ENCODE measurements at places on chromosomes 11 and 22.

DNA sequence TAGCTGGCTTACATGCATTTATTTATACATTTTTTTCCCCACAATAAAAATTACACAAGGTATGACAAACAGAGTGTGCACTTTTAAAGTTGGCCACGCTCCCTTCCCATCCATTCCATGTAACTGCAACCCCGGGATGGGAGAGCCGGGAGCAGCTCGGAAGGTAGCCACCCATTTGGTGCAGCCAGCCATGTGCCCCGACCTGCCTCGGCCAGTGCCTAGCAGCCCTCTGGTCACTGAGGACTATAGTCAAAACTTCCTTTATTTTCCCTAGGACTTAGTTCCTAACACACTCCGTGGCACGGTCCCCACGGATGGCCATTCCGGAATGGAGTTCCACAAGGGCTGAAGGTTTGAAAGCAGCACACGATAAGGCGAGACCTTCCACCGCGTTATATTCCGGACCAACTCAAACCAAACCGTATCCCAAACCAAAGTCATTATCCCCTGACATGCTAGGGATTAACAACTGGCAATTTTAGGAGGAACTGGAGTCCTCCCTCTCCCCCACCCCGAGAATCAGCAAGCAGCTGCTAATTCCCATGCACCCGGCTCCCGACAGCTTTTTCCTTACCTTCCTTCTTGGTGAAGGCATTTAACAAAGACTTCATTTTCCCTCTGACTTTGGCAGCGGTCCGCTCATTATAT lies 426.4 kb downstream of the SHANK2 start:
- no peak for DNase-seq

GRCh38 chr11:133830931-133831907 lies 14.1 kb downstream of the SPATA19 start:
- DNase-seq, result no peak

DNA sequence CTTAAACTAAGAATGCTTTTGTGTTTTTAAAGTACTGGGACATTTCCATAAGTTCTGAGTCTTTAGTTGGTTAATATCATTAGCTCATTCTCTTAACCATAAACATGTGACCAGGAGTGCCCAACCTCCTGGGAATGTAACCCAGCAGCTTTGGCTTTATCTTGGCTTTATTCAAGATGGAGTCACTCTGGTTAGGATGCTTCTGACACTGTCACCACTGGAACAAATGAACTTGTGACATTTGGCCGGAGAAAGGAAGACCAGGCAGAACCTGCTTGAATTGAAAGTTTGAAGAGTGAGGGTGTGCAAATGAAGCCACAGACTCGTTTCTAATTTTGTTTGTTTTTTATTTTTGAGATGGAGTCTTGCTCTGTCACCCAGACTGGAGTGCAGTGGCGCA lies 54.6 kb downstream of the OSBP2 start:
- no peak for DNase-seq

DNA sequence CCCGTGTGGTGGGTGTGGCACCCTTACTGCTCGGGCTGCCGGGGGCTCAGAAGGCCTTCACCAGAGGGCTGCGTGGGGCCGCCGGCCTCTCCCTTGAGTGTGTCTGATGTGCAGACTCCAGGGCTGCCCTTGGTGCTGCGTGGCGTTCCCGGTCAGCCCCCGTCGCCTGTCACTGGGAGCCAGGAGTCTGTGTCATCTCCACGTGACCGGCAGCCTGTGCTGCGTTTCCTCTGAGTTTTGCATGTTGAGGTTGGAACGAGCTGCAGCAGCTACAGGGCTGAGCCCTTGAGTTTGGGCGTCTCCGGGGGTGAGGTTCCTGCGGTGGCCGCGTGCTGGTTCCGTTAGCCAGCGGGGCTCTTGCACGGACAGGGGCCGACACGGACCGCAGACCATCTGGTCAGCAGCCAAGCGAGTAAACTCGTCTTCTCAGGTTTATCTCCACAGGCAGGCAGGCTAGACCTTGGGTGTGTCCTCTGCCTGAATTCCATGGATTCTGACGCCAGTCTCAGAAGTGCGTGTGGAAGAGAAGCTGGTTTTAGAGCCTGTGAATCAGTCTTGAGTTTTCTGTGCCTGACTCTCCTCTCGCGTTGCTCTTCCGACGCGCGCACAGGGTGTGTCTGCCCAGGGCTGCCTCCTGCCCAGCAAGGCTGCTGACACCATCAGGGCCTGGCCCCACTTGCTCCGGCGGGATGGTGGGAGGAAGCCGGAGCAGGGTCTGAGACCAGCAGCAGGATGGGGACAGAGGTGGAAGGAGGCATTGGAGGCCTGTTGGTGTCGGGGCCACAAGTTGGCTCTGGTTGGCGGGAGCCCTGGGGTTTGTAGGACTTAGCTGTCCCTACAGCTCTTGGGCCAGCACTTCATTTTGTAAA lies 10.5 kb downstream of the PTDSS2 start:
- no peak for DNase-seq

GRCh38 chr11:90251599-90251998 lies 28.8 kb upstream of the CHORDC1 start:
- DNase-seq, result no peak

DNA sequence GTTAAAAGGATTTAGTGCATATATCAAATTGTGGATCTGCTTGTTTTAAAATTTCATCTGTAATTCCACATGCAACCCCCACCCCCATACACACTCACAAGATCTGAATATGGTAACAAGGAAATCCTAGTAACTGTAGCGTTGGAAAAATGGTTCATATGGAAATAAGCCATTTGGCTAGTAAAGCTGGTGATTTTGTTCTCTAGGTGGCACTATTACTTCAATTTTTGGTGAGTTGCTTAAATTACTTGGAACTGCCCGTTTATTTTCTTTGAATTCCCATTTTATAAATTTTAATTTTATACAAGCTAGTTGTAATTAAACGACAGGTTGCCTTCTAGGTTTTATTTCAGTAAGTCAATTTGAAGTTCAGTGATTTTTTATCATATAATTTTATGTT lies 5.3 kb downstream of the BDNF start:
- no peak for DNase-seq

GRCh38 chr11:116871248-116871647 lies 33.8 kb upstream of the APOA1 start:
- no peak for DNase-seq

DNA sequence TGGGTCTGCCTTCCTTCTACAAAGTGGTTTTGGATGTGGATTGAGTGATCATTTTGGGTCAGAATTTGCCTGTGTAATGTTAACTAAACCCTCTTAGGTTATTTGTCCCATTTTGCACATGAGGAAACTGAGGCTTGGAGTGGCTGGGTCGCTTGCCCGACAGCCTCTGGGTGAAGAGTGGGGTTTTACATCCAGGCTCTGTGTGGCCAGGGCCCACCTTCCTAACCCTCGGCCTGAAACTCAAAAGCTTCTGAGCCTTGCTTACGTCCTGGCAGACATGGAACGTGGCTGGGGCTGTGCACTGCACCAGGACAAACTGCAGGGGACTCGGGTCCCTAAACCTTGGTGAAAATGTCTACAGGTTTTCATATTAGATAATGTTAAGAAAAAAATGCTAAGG lies 542.4 kb downstream of the TBC1D22A start:
- DNase-seq, result no peak

GRCh38 chr22:18950141-18950540 lies 14.0 kb upstream of the PRODH start:
- DNase-seq, result no peak

GRCh38 chr11:8408151-8408941 lies 144.7 kb upstream of the LMO1 start:
- DNase-seq, result no peak

DNA sequence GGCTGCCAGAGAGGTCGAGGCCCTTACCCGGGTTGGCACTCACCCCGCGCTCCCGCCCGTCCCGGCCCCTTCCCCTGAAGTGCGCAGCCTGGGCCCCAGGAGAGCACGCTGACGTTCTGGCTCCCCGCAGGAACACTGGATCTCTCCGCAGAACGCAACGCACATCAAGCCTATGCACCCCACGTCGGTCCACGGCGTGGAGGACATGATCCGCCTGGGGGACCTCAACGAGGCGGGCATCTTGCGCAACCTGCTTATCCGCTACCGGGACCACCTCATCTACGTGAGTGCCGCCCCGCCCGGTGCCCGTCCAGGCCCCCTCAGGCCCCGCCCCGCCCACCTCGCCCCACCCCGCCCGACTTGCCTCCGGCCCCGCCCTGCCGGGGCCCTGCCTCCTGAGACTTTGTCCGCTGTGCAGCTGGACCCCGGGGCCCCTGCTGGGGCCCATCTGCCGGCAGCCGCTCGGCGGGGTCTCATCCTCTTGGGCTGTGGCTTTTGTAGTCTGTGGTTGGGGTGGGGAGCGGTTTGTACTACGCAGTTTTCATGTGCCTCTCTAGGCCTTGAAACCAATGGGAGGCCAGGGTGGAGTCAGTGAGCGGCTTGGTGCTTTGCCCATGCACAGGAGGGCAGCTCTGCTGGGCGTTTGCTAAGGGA lies 19.7 kb downstream of the MYO7A start:
- DNase-seq, result no peak

- DNase-seq, result no peak
Measured at GRCh38 chr22:26494506-26494905, 10.8 kb downstream of the SRRD start.

DNA sequence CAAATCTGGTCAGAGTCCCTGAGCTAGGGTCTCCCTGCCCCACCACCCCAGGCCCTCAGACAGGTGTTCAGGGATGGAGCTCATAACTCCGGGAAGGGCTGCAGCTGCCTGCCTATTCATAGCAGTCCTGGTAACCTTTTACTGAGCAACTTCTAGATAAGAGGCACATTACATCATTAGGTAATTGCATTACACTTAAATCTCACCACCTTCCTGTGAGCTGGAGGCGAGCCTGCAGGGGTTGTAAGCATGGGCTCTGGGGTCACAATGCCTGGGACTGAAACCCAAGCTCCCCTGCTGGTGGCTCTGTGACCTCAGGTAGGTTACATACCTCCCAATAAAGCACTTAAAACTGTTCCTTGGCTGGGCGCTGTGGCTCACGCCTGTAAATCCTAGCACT lies 22.5 kb downstream of the TP53I11 start:
- no peak for DNase-seq

GRCh38 chr11:74783241-74783871 lies 34.7 kb downstream of the RNF169 start:
- no peak for DNase-seq

GRCh38 chr22:23836281-23836680 lies 2.5 kb downstream of the DERL3 start:
- no peak for DNase-seq

- no peak for DNase-seq
Measured at GRCh38 chr22:22123960-22124278, 120.7 kb upstream of the VPREB1 start.
